Keratinocyte (primary cell): ENCODE measurements at places on chromosomes 5 and 9.
A peak's percentile ranks its signal among the peaks of the same experiment; 100 is the strongest.

- no peak for DNase-seq
These were observed 319.1 kb downstream of the GLIS3 start for GRCh38 chr9:3980771-3981170.

DNA sequence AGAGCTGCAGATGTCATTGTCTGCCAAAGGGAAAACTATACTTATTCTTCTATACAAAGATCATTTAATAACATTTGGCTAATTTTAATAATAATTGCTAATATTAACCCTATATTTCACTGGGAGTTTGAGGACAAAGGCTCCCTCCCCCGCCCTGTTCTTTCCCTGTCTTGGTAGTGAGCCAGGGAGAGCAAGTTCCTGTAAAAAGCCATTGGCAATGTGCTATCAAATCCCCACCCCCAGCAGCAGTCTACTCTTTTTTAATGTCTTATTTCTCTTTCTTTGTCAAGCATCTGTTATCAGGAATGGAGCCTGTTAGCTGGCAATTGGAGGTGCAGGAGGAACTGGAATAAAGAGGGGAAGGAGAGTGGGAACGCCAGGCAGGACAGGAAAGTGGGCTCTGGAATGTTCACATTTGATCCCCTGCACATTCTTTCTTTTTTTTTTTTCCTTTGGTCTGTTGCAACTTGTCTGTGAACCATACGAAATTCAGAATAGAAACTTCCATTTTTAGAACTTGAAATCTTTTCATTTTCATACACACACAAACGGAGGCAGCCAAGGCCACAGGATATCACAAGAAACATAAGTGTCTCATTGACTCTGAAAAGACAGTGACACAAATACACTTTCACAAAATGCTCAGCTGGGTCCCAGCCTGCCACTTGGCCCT, 664.8 kb upstream of the ZNF608 start:
- no peak for DNase-seq

DNA sequence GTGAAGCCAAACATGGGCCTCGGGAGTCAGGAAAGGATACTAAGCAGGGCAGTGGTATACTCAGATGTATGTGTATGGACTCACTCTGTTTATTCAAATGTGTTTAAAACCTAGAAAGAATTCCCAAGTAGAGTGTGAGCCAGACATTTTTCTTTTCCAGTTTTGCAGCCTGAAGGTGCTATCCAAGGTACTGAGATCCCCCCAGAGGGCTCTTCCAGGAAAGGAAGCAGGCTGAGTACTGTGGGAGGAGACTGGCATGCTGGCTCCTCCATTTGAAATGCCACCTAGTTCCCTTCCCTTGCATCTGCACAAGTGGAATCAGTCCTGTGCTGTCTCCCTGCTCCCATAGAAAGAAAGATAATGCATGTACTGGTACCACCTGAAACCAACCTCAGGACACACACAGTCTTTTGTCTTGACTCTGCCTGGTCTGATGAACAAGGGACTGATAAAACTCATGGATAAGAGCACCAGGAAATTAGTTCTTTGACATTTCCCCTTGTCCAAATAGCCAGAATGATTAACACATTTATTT, 85.9 kb downstream of the HRH2 start:
- DNase-seq, result no peak

DNA sequence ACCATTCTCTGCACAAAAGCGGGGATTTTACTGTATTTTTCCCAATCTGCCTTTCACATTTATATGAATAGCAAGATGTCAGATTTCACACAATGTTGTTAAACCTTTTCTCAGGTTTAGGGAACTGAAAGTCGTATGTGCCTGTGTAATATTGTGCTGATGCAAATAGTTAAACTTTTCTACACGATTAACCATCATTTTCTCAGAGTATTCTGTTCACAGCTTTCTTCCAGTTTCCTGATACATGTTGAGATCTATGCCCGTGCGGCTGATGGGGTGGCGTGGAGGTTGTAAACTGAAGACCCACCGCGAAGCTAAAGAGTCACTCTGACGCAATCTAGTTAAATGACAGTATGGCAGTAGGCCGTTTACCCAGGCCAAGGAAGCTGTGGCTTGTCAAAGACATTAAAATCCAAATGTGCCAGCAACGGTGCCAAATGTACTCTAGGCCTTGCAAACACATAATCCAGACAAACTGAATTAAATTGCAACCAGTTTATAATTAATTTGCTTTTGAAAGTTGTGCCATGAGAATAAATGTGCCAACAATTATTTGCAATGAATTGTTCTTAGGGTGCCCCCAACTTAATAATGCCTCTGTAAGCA, 145.7 kb downstream of the EBF1 start:
- DNase-seq, result no peak

DNA sequence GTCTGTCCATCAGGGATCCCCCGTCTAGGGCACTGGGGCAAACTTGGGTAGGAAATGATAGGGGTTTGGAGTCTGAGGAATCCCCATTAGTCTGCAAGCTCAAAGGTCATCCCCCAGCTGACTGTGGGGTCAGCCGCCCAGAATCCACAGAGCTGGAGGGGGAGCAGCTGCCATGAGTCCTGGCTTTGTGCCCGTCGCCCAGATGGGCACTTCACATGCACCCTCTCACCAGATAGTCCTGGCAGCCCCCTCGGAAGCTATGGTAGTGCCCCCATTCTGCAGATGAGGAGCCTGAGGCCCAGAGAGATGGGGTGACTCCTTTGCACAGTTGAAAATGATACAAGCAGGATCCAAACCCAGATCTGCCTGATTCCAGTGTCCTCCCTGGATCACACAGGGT, 35.7 kb upstream of the RPL26L1 start:
- no peak for DNase-seq

DNA sequence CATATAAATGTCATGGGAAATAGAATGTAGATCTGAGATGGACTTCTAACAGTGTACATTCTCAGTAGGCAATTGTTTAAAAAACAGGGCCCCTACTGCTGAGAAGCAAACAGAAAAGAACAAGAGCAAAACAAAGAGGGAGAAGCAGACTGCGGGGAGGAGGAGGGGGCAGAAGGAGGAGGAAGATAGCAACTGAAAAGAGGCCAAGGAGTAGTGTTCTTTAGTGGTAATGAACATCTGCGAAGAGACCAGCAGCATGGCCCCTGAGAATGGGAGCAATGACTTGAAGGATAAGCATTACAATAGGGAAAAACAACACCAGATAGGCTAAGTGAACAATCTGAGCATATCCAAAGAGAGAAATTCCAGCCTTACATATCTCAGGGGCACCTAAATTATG, 36.8 kb downstream of the HAPLN1 start:
- DNase-seq, result no peak

DNA sequence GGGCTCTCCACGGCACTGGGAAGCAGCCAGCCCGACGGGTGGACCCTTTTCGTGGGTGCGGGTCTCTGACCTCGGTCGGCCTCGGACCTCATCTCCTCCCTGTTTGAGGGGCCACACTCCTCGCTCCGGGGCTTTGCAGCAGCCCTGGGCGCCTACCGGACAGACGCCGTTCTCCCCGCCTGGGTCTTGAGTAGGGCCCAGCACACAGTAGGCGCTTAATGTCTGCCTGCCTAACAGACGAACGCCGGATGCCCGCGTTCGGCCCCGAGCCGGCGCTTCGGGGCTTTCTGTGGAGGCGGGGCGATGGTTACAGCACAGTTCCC, 842 bp upstream of the GTF3C5 start:
- no peak for DNase-seq

- DNase-seq, result no peak
These were observed 27.5 kb downstream of the KCNT1 start for GRCh38 chr9:135729480-135729879.

DNA sequence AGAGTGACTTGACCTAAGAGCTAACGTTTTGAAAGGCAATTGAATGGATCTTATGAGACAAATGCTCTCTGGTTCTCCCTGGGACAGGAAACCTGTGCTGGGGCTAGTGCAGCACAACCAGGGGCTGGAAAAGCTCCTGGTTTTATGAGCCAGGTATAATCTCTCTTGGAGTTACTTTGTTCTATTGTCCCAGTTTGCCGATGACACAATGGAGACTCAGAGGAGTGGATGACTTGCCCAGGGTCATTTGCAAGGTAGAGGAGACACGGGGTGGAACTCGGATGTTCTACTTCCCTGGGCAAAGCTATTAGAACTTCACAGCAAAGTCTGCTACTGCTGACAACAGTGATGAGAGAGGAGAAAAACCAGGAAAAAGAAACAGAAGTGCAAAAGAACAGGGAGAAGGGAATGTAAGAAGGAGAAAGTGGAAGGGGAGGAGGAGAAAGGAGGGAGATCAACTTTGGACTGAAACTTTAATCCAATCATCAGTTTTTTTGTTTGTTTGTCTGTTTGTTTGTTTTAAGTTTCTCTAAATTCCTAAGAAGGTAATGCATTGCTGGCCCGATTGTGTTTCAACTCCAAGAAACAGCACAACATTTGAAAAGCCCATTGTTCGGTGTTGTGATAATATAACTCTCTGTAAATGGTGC, 7.4 kb upstream of the GSN start:
- DNase-seq, result no peak

GRCh38 chr9:99056886-99057664, 47.8 kb upstream of the TGFBR1 start:
- DNase-seq, result peak; percentile 35

GRCh38 chr5:95924720-95925377, 36.8 kb downstream of the ELL2 start:
- DNase-seq, result no peak

GRCh38 chr5:73045623-73046022, 74.8 kb upstream of the TMEM171 start:
- no peak for DNase-seq

DNA sequence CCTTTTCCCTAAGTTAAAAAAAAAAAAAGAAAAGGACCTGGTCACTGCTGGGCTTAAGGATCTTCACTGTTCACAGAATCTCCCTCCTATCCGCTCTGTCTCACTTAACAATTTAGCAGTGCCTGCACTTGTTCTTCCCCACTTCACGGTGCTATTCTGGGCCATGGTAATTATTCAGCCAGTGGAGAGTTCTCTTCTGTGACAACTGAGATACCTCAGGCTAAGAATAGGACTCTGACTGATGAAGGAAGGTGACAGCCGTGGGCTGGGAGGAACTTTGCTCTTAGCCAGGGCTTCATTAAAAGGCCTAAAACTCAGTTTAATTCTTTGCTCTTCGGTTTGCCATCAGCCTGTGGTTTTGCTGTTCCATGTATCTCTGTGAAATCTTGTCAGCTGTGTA, 51.9 kb upstream of the ENTREP1 start:
- DNase-seq, result no peak
